ENCODE measurements at places on chromosomes 5 and 9. TPM values are rescaled to one million over a fixed set of nuclear protein-coding genes. Genes with fewer than 3 reads are reported as not detected.
A peak's percentile ranks its signal among the peaks of the same experiment; 100 is the strongest.

- peaks cover 15% of the 10 kb centered on the region for H3K27me3 ChIP-seq
- no peak overlapping the region for H3K27ac ChIP-seq
- H3K36me3 ChIP-seq = no peaks in the 10 kb centered on the region
- no peak for DNase-seq
- peak overlapping the region; percentile 44 for H3K4me3 ChIP-seq
Observed at GRCh38 chr5:93249651-93250289, 331.2 kb downstream of the NR2F1-AS1 start.

DNA sequence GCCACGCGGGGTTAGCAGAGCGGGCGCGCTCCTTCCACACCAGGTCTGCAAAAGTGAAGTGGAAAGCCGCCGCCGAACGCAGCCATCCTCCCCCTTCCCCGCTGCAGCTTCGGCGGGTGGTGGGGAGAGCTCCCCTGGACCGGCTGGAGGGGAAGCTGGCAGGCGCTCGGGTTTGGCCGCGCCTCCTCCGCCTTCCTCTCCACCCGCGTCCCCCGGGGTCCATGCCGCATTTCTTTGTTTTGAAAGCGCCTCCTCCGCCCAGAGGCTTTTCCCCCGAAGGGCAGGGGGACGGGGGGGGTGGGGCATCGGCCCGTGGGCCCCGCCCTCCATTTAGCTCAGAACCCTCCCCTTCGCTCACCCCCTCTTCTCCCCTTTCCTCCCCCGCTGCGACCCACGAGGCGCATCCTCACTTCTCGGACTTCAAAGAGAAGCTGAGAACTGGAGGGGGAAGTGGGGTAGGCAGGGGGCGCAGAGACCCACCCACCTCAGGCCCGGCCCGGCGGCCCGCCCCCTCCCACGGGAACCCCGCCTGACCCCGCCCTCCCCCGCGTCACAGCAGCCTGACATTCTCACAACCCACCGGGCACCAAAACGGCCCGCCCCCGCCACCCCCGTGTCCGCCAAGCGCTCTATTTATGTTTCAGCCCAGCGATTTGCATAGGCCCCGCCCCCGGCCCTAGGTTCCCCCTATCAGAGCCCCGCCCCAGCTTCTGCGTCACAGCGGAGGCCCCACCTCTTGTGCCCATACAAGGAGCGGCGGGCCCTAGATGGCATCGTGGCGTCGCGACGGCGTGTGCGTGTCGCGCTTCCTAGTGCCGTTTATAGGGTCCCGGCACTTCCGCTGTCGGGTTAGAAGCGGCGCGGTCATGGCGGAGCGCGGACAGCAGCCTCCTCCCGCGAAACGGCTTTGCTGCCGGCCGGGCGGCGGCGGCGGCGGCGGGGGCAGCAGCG lies at the start of gene ZSWIM6:
Gene ZSWIM6 (plus strand): TSS at position 852 of the 951 bp plus-strand sequence. CDS start 15 bp downstream, at position 867.
- peaks cover 10% of the 10 kb centered on the region for H3K36me3 ChIP-seq
- H3K27me3 ChIP-seq = peaks cover 9% of the 10 kb centered on the region
- peak within 1 kb of the TSS; percentile 99 for H3K27ac ChIP-seq
- DNase-seq = peak; percentile 96
- H3K4me3 ChIP-seq = peak within 1 kb of the TSS; percentile 99

- no peak overlapping the region for H3K4me3 ChIP-seq
- no peaks in the 10 kb centered on the region for H3K36me3 ChIP-seq
- peaks cover 19% of the 10 kb centered on the region for H3K4me1 ChIP-seq
- H3K27ac ChIP-seq = no peak overlapping the region
- DNase-seq = no peak
- H3K27me3 ChIP-seq = peaks cover 29% of the 10 kb centered on the region
Observed at GRCh38 chr5:4540375-4541173, 599.6 kb upstream of the ADAMTS16 start.

- no peaks in the 10 kb centered on the region for H3K4me1 ChIP-seq
- no peak for DNase-seq
- no peaks in the 10 kb centered on the region for H3K27me3 ChIP-seq
- H3K27ac ChIP-seq = no peak overlapping the region
Observed at GRCh38 chr5:56190497-56190896, 42.6 kb downstream of the ANKRD55 start.

The SPATA31D4 gene
- not detected for total RNA-seq

GRCh38 chr5:7517006-7517405 lies 121.1 kb downstream of the ADCY2 start:
- no peak overlapping the region for H3K27ac ChIP-seq
- H3K36me3 ChIP-seq = peaks cover 3% of the 10 kb centered on the region
- peaks cover 12% of the 10 kb centered on the region for H3K27me3 ChIP-seq

- peaks cover 18% of the 10 kb centered on the region for H3K4me1 ChIP-seq
- H3K27ac ChIP-seq = no peak overlapping the region
- no peaks in the 10 kb centered on the region for H3K36me3 ChIP-seq
- H3K4me3 ChIP-seq = no peak overlapping the region
Observed at GRCh38 chr9:135136991-135137832, 49.7 kb downstream of the OLFM1 start.

The COL23A1 gene
- total RNA-seq = 15.5 TPM

The CDC23 gene
- 40.2 TPM for total RNA-seq

Data from type B pancreatic cell (in vitro differentiated cells).